ENCODE measurements at places on chromosomes 2 and 18.

DNA sequence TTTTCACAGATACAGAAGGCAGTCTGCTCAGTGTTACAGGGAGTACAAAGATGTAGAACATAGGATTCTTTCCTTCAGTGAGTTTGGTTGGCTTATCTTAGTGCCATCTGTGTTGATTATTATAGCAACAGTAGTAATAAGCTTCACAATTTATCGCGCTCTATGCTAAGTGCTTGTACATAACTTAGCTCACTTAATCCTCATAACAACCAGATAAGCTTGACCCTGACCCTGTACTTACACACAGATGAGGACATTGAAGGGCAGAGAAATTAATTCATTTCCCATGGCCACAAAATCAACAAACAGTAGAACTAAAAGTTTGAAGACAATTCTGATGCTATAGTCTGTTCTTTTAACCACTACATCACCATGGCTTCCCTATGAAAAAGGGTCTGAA lies 121.8 kb downstream of the SPHKAP start:
- no peak for DNase-seq

DNA sequence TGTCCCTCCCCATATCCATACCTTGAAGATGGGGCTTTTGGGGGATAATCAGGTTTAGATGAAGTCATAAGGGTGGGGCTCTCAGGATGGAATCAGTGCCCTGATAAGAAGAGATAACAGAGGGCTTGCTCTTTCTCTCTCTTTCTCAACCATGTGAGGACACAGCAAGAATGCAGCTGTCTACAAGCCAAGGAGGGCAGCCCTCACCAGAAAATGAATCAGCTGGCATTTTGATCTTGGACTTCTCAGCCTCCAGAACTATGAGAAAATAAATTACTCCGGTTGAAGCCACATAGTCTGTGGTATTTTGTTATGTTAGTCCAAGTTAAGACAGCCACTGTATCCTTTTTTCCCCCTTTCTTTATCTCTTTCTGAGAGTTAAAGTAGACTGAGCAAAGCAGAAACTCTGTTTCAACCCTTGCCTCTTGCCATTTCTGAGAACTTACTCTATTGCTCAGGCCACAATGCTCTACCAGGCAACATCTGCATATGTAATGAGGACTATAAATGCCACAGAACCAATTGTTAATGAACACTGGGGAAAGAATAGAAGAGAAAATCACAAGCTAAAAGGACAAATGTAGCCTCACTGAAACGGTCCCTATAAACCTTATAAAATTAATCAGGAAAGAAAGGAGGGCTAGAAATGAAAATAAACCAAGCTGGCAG lies 56.9 kb downstream of the SRBD1 start:
- no peak for DNase-seq

DNA sequence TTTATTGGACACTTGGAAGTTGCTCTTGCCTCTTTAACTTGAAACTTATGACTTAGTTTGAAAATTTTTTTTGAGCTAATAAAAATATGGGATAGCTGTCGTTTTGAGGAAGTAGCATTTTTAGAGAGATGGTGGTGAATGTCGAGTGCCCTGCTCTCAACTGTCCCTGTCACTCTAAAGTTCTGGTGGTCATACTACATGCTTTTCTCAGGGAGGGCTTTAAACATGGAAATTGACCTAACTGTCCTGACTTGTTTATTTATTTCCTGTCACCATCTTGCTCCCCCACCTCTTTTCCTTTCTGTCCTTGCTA lies 16.0 kb downstream of the CEP192 start:
- no peak for DNase-seq

DNA sequence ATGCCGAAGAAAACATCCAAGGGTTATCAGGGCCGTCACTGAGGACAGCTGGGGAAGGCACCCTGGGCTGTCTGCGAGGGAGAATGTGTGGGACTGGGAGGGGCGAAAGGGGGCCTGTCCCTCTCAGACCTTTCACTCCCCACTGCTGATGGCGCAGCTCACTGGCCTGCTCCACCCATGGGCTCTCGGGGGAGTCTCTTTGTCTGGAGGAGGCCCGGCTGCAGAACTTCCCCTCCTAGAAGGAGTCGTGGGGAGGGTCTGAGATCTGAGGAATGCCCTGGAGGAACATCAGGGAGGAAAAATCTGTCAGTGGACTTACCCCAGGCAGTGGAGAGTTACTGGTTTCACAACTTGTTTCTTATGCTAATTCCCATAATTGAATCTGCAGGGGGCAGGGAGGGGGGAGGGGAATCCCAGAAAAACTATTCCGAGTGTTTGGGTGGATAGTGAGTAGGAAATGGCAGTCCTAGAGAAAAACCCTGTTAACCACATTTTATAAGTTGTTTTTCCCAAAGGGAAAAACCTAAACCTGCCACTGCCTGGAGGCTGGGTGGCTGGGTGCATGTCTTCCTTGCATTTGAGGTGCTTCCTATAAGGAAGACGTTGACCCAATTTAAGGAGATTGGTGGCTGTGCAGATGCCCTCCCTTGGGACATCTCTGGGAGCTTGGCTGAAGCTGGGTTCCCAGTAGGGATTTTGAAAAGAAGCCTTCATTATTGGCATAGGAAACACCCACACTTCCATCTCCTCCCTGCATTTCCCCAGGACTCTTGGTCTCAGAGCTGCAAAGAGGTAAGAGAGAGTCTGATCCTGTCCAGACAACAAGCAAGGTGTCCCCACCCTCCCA lies 11.7 kb upstream of the SEMA4C start:
- DNase-seq: no peak

DNA sequence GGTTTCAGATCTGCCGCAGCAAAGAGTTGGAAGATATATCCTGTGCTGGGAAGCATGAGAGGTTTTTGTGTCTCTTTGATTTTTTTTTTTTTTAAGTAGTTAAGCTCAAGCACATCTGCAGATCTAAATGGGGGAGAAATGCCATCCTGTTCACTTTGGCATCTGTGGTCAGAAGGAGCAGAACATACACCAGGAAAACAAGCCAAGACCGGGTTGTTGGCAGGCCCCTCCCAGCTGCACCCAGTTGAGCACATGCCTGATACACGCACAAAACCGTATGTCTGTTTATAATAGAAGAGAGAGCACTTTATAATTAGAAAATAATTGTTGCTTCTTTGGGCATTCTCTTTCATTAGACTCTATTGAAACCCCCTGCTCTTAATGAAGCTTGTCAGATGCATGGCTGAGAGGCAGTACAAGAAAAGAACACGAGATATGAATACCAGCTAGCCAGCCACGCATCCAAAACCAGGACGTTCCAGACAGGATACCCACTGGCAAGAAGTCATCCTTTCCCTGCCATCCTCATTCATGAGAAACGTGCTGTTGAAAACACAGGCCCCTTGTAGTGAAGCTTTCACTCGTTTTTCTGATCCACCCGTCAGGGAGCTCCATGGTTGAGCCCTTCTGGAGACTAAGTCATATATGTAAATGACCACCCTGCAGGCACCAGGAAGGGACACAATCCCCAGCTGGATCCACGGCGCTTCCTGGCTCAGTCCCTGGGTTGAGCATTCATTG lies 152.2 kb downstream of the ALPK2 start:
- peak; percentile 70 for DNase-seq

GRCh38 chr2:199392363-199392762 lies 65.4 kb downstream of the SATB2 start:
- DNase-seq: no peak

DNA sequence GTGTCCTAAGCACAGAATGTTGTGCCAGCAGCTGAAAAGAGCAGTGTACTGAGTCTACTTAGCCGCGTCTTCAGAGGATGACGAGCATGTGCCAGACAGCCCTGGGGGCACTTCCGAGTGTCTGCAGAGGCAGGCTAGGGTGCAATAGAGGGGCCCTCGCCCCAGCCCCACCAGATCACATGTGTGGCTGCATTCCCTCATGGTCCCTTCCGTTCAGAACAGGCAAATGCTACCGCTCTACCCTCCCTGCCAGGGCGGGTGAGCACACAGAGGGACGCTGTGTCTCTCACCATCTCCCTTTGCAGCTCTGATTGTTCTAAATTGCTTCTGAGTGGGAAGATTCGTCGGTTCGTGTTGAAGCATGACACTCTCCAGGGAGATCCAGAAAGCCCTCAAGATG lies 212.2 kb upstream of the RAB12 start:
- no peak for DNase-seq

DNA sequence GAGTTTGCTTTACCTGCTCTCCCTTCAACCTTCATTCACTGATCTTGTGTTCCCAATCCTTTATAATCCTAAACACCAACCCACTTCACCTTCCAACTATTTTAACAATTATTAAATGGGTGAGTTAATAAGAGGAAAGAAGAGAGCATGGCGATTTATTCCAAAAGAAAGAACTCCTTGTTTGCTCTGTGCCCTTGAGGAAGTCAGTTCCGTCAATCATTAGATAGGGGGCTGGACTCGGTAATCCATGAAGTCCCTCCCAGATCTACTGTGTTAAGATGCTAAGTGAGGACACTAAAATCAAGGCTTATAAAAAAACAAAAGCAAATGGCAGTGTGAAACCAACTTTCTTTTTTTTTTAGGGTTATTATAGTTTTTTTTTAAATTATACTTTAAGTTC lies 589.9 kb downstream of the XIRP2 start:
- no peak for DNase-seq

- DNase-seq: no peak
Measured at GRCh38 chr2:239634769-239635168, 233.9 kb upstream of the HDAC4 start.

GRCh38 chr18:49177071-49177470 lies 226.3 kb upstream of the SMAD7 start:
- DNase-seq: no peak

DNA sequence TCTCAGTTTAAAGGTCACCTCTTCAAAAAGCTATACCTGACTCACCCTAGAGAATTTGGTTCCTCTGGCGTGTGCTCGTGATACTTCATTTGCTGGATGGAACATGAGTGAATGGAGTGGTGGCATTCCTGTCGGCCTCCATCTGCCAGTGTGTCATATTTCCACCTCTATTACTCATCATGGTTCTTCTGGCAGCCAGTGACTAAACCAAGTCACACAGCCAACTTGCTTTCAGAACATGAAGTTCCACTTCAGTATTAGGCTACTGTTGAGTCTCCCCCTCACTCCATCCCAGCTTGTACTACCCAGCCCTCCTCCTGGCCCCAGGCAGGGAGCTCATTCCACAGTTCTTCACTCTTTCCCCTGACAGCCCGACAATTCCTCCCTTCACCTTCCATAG lies 169.8 kb downstream of the MREG start:
- DNase-seq: no peak

GRCh38 chr2:144190908-144191605 lies 328.9 kb downstream of the ZEB2 start:
- DNase-seq: no peak

- DNase-seq: no peak
Measured at GRCh38 chr2:241771286-241772062, 5.1 kb upstream of the GAL3ST2 start.

DNA sequence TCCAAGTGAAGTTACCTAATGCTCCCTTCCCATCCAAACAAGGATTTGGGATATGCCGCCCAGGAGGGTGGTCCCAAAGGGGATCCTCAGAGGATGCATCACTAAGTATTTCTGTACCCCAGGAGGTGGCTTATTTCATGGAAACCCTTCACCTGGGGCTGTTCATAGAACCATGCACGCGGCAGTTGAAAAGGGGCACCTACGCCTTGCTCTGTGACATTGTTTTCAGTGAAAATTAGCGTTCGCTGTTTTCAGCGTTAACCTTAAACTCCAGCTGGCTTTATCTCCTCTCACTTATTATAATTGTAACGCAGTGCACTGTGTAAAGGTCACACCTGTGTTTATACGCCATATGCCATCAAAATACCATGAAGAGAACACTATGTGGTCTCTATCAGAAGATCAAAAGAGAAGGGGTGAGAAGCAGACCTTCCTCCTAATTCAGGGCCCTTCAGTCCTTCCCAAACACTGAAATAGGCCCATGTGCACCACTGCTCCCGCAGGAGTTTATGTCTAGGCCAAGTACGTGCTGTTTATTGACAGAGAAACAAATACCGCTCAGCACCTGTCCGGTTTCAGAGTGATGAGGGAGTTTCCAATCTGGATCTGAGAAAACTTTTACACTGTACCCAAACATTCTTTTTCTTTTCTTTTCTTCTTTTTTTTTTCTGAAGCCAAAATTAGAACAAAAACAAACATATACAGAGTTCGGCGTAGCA lies 162.1 kb downstream of the BCL2 start:
- DNase-seq: no peak

DNA sequence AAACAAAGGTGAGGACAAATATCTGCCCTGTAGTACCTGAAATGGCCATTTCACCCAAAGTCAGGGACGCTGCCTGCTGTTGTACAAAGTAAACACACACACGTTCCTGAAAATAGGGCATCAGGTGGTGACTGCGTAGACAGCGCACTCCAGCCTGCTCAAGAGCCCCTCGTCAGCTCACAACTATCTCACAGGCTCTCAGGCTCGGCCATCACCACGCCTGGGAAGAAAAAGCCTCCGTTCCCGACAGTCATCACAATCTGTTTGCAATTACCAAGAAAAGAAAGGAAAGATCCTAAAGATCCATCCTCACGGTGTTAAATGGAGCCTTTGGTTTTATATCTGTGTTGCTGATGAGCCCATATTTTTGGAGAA lies 230.2 kb downstream of the ZNF516 start:
- no peak for DNase-seq
